ENCODE measurements at places on chromosomes 3 and 15.

DNA sequence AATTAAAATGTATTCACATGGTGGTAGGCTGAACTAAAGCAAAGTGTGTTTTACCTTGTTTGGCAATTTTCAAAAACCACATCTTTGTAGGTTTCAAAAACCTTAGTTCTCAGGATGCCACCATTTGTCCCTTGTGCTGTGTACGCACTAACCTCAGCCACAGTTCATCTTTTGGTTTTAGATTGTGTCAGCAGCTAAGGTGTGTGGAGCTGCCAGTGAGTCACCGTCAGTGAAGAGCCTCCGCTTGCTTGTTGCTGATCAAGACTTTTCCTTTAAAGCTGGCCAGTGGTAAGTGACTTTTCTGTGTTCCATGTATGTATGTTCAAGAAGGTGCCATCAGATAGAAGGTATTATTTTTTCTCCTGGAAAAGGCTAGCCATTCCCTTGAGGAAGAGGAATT is 21.1 kb downstream of the OXNAD1 start:
- H3K36me3 ChIP-seq, result no peaks in the 10 kb centered on the region
- H3K4me1 ChIP-seq, result no peaks in the 10 kb centered on the region
- no peak for DNase-seq

DNA sequence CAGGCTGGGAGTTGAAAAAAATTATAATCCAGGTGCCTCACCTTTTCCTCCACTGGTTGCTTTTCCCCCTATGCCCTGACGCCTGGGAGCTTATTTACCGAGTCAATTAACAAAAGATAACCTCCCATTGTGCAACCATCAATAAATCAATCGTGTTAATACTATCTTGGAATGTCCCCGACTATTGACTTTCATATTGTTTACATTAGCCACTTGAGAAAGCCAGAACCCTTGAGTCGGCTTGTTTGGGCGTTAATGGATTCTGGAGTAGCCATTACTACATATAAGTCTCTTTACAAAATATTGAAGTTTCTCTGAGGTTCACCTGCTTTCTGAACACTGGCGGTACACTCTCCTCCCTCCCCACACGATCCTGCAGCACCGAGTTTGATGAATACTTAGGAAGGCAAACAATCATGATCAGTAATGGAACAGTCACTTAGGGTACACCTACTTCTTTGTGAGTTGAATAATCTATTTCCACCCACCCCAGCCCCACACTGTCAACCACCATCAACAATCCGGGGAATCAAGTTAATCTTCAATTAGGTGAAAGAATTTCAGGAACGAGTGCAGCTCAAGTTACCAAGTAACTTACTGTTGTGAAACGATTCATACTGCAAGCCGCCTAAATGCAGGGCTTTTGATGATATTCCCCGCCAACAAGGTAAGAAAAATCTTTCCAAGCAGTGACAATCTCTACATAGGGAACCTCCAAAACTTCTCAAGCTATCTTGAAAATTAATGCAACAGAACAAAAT is 159.3 kb upstream of the NR2F2 start:
- H3K36me3 ChIP-seq, result no peaks in the 10 kb centered on the region
- no peak overlapping the region for H3K4me3 ChIP-seq
- DNase-seq, result no peak
- no peak overlapping the region for H3K27ac ChIP-seq
- H3K4me1 ChIP-seq, result no peaks in the 10 kb centered on the region
- H3K27me3 ChIP-seq, result no peaks in the 10 kb centered on the region

GRCh38 chr3:11346416-11346815 is 74.2 kb downstream of the ATG7 start:
- H3K4me3 ChIP-seq, result no peak overlapping the region
- no peak overlapping the region for H3K27ac ChIP-seq
- DNase-seq, result no peak
- no peaks in the 10 kb centered on the region for H3K27me3 ChIP-seq

GRCh38 chr3:63387568-63387967 is 109.5 kb downstream of the SYNPR start:
- no peak for DNase-seq
- H3K27me3 ChIP-seq, result no peaks in the 10 kb centered on the region
- H3K27ac ChIP-seq, result no peak overlapping the region
- no peaks in the 10 kb centered on the region for H3K36me3 ChIP-seq
- no peaks in the 10 kb centered on the region for H3K4me1 ChIP-seq

DNA sequence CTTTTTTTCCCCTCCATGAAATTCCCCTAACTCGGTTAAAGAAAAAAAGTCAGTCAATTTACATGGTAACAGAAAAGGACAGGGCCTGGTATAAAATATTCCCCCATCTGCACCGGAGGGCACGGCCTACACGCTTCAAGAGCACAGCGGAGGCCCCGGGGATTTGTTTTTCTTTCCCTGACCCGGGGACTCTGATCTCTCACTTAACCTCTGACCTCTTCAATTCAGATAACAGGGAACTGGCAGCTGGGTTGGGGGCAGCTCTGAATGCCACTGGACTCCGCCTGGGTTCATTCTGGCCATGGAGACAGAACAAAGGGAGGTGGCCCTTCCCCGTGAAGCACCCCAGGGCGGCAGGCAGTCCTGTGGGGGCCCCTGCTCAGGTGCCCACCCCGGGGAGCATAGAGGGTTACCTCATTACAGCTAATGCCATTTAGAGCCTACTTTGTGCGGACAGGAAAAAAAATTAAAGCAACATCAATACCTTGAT is 257.5 kb downstream of the SHQ1 start:
- H3K4me3 ChIP-seq, result no peak overlapping the region
- no peaks in the 10 kb centered on the region for H3K27me3 ChIP-seq
- H3K4me1 ChIP-seq, result peaks cover 3% of the 10 kb centered on the region
- no peak overlapping the region for H3K27ac ChIP-seq
- no peak for DNase-seq
- no peaks in the 10 kb centered on the region for H3K36me3 ChIP-seq

DNA sequence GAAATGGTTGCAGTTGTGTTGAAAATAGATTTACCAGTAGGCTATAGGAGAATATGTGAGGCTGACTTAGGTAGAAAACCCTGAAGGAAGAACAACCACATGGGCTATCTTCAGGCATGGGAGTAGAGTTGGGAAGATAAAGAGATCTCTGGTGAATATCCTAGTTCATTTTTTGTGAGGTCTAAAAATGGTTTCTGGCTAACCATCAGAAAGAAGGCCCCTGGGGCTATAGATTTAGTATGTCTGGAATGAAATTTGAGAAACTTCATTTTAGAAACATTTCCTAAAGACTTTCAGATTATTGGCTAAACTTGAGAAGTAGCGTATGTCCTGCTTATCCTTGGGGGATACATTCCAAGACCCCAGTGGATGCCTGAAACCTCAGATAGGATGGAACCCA is 148.2 kb downstream of the NAALADL2 start:
- H3K4me3 ChIP-seq, result no peak overlapping the region
- no peaks in the 10 kb centered on the region for H3K36me3 ChIP-seq
- no peak for DNase-seq

DNA sequence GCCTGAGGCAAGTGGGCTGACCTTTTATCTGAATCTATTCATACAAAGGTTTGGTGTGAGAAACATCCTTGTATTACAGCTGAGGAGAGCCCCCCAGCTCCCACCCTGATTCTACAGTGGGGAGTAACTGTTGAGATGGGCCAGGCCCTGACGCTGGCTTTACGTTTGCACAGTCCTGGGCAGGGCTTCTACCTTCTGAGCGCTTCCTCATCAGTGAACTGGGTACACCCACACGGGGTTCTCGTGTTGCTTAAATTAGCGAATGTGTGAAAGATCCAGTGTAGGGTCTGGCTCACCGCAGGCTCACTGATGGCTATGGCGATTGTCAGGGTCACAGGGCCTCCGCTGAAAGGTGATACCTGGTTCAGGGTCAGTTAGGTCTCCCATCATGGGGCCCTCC is 7.3 kb upstream of the GHRL start:
- no peaks in the 10 kb centered on the region for H3K4me1 ChIP-seq
- DNase-seq, result no peak
- no peaks in the 10 kb centered on the region for H3K27me3 ChIP-seq
- peaks cover 20% of the 10 kb centered on the region for H3K36me3 ChIP-seq
